ENCODE measurements at places on chromosomes 12 and 14.

DNA sequence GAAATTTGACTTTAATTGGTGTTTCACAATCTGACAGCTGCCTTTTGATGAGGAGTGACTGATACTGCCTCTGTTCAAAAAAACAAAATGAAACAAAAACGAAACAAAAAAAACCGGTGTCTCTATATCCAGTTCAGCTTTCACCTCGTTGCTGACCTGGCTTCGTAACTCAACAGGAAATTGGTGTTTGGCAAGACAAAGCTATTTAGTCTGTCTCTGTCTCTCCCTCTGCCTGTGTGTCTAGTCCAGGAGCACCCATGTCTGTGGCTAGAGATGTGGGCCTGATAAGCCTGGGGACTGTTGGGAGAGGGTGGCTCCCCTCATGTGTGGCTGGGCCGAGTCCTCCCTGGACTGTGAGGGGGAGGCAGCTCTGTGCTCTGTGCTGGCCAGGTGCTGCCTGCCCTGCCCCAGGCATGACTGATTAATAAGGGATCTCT lies 11.3 kb downstream of the CACNA1C start:
- DNase-seq: no peak

- no peak for DNase-seq
These were observed 1598.3 kb downstream of the AACS start for GRCh38 chr12:126663304-126664094.

- no peak for DNase-seq
These were observed 18.9 kb downstream of the DEGS2 start for GRCh38 chr14:100140452-100141078.

- DNase-seq: no peak
These were observed 283.1 kb downstream of the TMEM117 start for GRCh38 chr12:44118946-44119345.

- no peak for DNase-seq
These were observed 159.6 kb downstream of the PLCZ1 start for GRCh38 chr12:18578191-18578590.

GRCh38 chr14:63147018-63147417 lies 57.2 kb upstream of the RHOJ start:
- no peak for DNase-seq
